Hypothalamus (tissue), 51 donors: ENCODE measurements at places on chromosomes 13 and 19.
A peak's percentile ranks its signal among the peaks of the same experiment; 100 is the strongest.

DNA sequence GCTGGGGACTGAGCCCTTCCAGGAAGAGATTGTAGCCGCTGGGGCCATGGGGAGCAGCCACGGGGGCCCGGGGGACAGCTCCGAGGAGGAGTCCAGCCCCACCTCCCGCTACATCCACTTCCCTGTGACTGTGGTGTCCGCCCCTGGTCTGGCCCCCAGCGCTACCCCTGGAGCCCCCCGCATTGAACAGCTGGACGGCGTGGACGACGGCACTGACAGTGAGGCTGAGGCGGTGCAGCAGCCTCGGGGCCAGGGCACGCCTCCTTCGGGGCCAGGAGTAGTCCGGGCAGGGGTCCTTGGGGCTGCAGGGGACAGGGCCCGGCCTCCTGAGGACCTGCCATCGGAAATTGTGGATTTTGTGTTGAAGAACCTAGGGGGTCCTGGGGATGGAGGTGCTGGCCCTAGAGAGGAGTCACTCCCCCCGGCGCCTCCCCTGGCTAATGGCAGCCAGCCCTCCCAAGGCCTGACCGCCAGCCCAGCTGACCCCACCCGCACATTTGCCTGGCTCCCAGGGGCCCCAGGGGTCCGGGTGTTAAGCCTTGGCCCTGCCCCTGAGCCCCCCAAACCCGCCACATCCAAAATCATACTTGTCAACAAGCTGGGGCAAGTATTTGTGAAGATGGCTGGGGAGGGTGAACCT lies 9.6 kb downstream of the IGFLR1 start:
- no peak for DNase-seq

DNA sequence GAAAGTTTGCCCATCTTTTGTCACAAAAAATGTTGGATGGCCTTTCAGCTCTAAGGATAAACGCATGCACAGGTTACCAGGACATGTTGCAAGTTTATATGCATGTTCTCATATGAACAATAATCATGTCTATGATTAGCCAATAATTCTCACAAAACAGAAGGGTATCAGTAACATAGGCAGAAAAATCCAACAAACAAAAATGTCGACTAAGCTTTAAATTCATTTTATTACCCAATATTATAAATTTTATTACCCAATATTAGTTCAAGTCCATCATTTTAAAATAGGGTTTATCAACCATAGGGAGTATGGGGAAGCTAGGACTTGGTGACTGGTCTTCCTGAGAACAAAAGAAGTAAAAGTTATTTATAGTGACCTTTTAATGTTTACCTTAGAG lies 93.1 kb downstream of the ENOX1 start:
- DNase-seq, result no peak

GRCh38 chr13:42345367-42345766 lies 73.4 kb downstream of the AKAP11 start:
- no peak for DNase-seq

- no peak for DNase-seq
These were observed 66.0 kb downstream of the TEX26 start for GRCh38 chr13:30998136-30999088.

DNA sequence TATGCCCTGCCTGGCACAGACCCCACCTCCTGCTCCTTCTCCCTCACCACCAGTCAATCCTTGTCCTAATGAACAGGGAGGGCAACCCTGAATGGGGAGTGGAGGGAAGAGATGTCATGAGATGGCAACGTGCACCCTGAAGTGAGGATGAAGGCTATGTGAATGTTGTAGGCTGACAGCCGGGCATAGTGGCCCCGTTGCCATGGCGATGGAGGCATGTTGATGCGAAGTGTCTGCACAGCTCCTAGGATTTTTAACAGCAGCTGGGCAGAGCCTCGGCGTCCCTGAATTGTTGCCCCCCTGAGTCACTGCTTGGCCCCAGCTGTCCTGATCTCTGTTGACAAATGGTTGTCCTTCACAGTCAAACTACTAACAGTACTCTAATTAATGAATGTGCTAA lies 4.8 kb upstream of the ALOX5AP start:
- peak; percentile 18 for DNase-seq

- DNase-seq, result no peak
These were observed 396.9 kb upstream of the SLITRK5 start for GRCh38 chr13:87274209-87274819.

DNA sequence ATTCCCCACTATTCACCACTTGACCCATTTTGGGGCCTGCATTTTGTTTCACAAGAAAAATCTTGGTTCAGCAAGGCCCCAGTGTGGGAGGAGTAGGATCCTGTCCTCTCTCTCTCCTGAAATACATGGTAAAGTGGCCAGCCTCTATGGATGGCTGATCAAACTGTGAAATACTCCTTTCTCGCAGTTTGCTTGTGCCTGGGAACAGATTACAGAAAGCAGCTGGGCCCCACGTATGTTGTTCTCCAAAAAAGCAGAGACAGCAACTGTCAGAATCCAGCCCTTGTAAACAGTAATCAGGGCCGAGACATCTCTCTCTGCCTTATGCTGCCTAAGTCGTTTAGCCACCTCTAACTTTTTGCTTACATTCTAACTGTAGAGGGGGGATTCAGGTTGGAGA lies 61.0 kb upstream of the RAP2A start:
- DNase-seq, result no peak

DNA sequence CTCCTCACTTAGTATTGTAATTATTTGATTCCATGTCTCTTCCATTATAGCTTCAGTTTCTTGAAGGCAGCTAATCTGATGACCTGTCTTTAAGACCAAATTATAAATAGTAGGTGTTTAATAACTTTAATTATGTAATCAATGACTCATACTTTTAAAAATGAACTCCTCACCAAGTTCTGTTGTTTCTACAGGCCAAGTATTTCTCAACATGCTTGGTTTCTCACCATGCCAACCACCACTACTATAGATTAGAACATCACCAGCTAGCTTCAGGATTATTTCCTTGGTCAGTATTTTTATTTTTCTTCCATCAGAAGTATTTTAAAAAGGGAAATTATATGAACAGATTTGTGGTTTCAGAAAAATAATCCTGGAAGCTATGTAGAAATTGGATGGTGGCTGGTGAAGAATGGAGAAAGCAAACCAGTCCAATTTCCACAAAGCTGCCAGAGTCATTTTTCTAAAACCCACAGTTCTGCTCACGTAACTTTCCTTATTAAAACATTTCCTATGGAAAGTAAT lies 237.7 kb upstream of the DACH1 start:
- no peak for DNase-seq

GRCh38 chr19:17447704-17448130 lies 751 bp downstream of the TMEM221 start:
- DNase-seq, result no peak

DNA sequence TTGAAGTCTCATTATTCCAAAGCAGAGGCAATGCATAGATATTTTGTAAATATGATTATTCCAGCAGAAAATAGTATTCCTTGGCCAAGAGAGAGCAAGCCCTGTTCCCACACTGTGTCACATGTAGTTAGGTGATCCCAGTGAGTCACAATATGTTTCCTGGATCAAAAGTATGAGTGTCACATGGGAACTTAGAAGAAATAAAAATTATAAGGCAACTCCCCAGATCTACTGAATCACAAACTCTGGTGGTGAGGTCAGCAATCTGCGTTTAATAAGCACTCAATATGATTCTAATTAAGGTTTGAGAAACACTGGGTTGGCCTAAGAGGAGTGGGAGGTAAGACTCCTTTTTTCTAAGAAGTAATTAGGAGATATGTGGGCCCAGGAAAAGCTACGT lies 1504.5 kb upstream of the PCDH20 start:
- no peak for DNase-seq

DNA sequence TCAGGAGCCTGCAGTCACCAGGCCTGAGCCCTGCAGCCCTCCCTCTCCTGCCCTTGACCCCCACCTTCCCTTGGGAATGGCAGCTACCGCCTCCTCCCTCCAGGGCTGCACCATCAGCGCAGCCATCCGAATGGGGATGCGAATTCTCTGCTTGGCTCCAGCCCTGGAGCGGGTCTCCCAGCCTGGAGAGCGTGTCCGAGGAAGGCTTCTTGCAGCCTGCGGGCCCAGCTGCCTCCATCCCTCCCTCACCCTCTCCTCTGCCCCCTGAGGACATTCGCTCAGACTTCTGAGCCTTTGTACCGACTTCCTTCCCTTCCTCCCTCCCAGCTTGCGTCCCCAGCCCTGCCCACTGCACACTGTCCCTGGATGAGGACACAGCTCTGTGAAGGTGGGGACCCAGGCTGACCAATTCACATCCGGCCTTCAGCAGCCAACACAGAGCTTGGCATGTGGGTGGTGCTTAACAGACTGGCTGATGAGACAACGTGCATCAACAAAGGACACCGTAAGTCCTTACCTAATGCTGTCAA lies 6.0 kb upstream of the NKPD1 start:
- no peak for DNase-seq

DNA sequence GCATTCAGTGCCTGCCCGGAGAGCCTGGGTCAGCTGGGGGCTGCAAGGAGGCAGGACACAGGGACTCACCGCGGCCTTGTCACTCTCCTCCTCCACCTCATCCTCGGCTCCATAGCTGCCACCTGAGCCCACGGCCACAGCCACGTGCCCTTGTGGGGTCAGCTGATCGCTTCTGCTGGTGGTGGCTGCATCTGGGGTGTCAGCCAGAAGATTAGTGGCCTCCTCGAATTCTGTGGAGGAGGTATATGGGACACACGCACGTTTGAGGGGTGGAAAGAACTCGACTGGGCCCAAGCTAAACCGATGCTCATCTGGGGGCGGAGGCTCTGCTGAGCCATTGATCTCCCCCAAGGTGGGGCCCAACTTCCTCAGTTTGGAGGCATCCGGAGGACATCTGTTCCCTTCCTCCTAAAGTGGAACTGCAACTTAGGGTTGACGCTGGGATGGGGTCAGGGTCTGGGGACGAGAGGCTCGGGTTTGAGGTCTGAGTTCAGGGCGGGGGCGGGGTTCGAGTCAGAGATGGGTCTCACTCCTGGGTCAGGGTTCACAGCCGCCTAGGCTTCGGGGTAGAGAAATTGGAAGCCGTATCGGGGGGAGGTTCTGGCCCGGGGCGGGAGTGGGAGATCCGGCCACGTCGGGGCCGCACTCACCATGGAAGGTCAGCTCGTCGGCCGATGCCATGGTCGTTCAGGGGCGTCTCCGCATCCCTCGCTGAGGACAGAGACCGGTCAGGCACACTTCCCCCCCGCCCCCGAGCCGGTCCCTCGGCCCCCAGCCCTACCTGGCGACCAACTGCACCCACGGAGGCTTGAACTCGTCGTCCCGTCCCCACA lies 493 bp downstream of the YIPF2 start:
- DNase-seq, result no peak

GRCh38 chr13:28316129-28316528 lies 177.8 kb downstream of the PAN3 start:
- no peak for DNase-seq

DNA sequence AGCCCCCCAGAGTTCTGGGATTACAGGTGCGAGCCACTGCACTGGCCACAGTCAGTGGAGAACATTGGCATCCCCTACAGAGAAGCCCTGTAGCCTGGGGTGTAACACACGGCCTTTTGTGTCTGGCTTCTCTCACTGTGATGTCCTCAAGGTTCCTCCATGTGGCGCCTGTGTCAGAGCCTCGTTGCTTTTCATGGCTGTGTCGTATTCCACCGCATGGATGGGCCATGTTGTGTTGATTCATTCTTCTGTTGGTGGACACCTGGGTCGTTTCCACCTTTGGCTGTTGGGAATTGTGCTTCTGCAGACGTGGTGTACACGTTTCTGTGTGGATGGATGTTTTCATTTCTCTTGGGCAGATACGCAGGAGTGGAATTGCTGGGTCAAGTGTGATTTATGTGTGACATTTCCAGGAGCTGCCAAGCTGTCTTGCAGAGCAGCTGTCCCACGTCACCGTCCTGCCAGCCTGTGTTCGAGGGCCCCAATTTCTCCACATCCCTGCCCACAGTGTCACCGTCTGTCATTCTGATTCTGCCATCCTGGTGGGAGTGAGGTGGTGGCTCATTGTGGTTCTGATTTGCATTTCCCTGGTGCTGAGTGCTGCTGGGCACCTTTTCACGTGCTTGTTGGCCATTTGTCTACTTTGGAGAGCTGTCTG lies 59.4 kb downstream of the KDM4B start:
- no peak for DNase-seq

- no peak for DNase-seq
These were observed 6.8 kb downstream of the WDFY2 start for GRCh38 chr13:51590971-51591627.

GRCh38 chr13:49497272-49497671 lies 1.5 kb downstream of the PHF11 start:
- no peak for DNase-seq

- no peak for DNase-seq
These were observed 3.9 kb downstream of the PPP5C start for GRCh38 chr19:46350758-46351159.

GRCh38 chr19:28135825-28136224 lies 1077.1 kb downstream of the UQCRFS1 start:
- DNase-seq, result no peak

DNA sequence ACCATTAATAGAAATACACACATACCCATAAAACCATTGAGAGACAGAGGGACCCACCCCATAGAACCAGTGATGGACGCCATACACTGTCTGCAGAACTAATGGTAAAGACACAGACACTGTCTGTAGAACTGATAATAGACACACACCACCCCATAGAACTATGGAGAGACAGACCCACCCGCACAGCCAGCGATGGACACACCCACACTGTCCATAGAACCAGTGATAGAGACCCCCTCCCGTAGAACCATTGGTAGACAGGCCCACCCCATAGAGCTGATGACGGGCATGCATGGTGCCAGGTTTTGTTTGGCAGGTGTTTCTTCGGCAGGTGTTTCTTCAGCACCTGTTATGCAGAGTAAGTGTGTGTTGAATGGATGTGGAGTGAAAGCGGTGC lies 88.3 kb upstream of the TEX29 start:
- DNase-seq, result no peak

DNA sequence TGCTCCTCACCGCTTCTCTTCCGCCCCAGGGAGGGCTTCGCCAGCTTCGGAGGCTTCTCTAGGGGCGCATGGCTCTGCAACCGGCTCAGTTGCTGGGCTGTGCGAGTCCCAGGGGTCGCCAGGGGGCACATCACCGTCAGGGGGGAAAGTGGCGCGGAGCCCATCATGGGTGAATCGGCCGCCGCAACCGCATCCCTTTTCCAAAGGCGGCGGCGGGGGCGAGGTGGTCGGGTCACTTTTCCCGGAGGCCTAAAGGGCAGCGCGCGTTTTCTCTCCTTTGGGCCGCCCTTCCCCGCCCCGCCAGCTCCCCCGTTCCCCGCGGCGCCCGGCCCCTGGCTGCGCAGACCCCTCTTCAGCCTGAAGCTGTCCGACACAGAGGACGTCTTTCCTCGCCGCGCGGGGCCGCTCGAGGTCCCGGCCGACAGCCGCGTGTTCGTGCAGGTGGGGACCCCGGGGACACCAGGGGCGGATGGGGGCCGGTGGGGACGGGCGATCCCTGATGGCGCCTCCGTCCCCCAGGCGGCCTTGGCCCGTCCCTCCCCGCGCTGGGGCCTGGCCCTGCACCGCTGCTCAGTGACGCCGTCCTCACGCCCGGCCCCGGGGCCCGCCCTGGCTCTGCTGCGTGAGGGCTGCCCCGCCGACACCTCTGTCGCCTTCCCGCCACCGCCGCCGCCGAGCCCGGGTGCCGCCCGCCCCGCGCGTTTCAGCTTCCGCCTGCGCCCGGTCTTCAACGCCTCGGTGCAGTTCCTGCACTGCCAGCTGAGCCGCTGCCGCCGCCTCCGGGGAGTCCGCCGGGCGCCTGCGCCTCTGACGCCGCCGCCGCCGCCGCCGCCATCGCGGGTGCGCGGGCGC lies 1.7 kb downstream of the TGFBR3L start:
- no peak for DNase-seq

- DNase-seq, result no peak
These were observed 56.5 kb downstream of the ARHGEF7 start for GRCh38 chr13:111171629-111172028.

- DNase-seq, result peak; percentile 7
These were observed 843 bp downstream of the NR2F6 start for GRCh38 chr19:17244618-17245534.

- no peak for DNase-seq
These were observed 25.8 kb downstream of the ABCC4 start for GRCh38 chr13:95275322-95276036.
